ENCODE measurements at places on chromosomes 16 and 17. TPM values are rescaled to one million over a fixed set of nuclear protein-coding genes. Genes with fewer than 3 reads are reported as not detected.
A peak's percentile ranks its signal among the peaks of the same experiment; 100 is the strongest.

GRCh38 chr17:79024901-79025737 lies 1.1 kb downstream of the C1QTNF1 start:
- H3K27ac ChIP-seq: peak overlapping the region; percentile 29
- no peaks in the 10 kb centered on the region for H3K36me3 ChIP-seq
- H3K4me3 ChIP-seq: peak overlapping the region; percentile 47
- DNase-seq: no peak
- H3K27me3 ChIP-seq: no peaks in the 10 kb centered on the region

DNA sequence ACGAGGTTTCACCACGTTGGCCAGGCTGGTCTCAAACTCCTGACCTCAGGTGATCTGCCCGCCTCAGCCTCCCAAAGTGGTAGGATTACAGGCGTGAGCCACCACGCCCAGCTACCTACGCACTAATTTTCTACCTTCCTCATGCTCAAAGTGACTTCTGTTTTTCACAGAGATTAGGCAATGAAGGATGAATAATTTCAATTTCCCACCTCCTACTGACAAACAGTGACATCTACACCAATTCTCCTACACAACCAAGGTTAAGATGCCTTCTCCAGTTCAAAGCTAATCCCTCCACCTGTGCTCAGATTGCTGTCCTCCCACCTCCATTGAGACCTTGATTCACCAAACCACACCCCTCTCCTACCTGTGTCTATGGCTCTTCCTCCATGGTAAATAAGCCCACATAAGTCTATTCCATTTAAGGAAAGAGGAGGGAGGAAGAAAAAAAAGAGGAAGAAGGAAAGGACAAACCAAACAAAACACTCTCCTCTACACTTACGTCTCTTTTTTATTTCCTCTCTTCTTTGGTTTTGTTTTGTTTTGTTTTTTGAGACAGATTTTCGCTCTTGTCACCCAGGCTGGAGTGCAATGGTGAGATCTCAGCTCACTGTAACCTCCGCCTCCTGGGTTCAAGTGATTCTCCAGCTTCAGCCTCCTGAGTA lies 5.5 kb upstream of the MED11 start:
- no peaks in the 10 kb centered on the region for H3K27me3 ChIP-seq
- no peaks in the 10 kb centered on the region for H3K36me3 ChIP-seq
- no peak overlapping the region for H3K27ac ChIP-seq
- no peak for DNase-seq

DNA sequence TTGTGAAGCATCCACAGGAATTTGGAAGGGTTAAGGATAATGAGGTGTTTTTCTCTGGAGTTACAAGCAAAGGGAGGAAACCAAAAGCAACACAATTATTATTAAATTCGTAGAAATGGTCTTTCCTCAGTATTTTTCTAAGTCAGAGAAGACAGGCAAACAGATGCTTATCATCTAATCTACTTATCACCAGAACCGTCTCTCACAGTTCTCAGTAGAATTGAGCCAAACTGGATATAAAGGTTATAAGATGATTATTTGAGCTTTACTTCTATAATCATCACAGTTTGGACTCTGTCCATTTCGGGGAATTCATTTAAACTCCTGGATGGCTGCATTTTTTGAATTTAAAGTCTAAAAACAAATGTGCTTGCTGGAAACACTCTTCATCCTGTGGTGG lies 245.0 kb downstream of the KCNJ2 start:
- no peak overlapping the region for H3K4me3 ChIP-seq
- no peak for DNase-seq
- no peak overlapping the region for H3K27ac ChIP-seq
- H3K27me3 ChIP-seq: no peaks in the 10 kb centered on the region

DNA sequence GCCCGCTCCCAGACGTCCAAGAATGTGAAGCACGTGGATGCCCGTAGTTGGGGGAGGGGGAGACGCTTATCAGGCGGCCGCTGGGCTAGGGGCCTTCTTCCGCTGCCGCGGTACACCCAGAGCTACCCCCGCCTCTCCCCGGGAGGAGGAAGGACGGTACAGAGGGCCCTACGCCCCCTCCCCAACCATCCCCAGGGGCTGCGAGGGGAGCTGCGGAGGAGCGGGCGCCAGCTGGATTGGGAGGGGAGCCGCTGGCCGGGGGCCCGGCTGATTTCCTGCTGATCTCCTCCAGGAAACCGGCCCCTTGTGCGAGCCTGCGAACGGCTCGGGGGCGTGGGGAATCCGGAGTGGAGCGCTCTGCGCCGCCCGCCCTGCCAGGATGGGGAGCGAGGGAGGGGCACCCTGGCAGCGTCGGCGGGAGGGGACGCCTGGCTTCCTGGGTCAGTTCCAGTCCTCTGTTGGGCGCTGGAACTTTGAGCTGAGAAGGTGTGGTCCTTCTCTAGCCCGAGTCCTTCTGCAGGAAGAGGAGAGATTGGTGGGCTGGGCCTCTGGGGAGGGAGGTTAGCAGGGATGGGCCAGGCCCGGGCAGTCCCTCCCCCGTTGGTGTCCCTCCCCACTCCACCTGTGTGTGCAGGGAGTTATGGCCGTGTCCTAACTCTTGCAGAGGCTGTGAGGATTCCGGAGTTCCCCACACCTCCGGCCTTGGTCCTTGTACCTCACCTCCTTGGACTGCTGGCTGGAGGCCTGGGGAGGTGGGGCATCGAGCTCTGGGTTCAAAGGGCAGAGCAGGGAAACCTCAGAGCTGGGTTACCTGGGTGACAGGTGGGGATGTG lies 19.2 kb downstream of the GJD3 start:
- peaks cover 58% of the 10 kb centered on the region for H3K4me1 ChIP-seq
- DNase-seq: no peak
- no peaks in the 10 kb centered on the region for H3K36me3 ChIP-seq
- peak overlapping the region; percentile 54 for H3K4me3 ChIP-seq

DNA sequence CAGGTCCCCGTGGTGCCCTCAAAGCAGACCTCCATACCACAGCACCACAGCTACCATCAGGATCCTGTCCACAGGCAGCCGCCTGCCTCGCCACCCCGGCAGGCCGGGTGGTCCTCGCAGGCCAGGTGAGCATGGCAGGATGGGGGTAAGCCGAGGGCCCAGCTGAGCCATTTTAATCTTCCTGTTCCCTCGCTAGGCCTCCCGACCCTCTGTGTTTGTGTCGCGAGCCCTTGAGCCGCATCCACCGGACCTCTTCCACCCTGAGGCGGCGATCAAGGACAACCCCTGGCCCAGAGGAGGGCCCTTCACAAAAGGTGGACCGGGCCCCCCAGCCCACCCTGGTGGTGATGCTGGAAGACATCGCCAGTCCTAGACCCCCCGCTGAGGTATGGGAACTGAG lies 2.0 kb downstream of the PRR14 start:
- no peak for DNase-seq
- peaks cover 26% of the 10 kb centered on the region for H3K4me1 ChIP-seq
- H3K27ac ChIP-seq: no peak overlapping the region
- H3K27me3 ChIP-seq: no peaks in the 10 kb centered on the region
- H3K4me3 ChIP-seq: peak overlapping the region; percentile 97
- peaks cover 10% of the 10 kb centered on the region for H3K36me3 ChIP-seq

DNA sequence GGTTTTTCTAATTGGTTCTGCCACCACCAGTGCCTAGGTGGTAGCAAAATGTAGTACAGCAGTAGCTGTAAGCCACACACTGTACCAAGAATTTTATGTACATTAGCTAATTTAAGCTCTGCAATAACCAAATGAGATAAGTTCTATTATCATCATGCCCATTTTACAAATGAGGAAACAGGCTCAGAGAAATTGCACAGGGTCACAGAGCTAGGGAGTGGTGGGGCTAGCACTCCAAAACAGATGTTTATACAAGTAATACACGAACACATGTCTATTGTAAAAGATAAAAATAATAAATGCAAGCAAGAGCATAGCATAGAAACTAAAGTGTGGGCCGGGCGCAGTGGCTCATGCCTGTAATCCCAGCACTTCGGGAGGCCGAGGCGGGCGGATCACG lies 13.6 kb downstream of the RSAD1 start:
- no peaks in the 10 kb centered on the region for H3K27me3 ChIP-seq
- H3K4me3 ChIP-seq: no peak overlapping the region
- no peak for DNase-seq

GRCh38 chr16:9846362-9847099 lies 335.7 kb downstream of the GRIN2A start:
- H3K36me3 ChIP-seq: no peaks in the 10 kb centered on the region
- H3K27me3 ChIP-seq: no peaks in the 10 kb centered on the region
- DNase-seq: no peak
- no peak overlapping the region for H3K27ac ChIP-seq
- H3K4me3 ChIP-seq: no peak overlapping the region
- H3K4me1 ChIP-seq: peaks cover 7% of the 10 kb centered on the region

PRPF8 gene
- total RNA-seq: 386 TPM

GDPD3 gene
- total RNA-seq: 7.0 TPM

GRCh38 chr17:40598619-40599467 lies 33.6 kb upstream of the CCR7 start:
- H3K4me1 ChIP-seq: peaks cover 8% of the 10 kb centered on the region
- no peak overlapping the region for H3K4me3 ChIP-seq
- H3K36me3 ChIP-seq: no peaks in the 10 kb centered on the region

GRCh38 chr17:46163929-46164594 lies 29.2 kb downstream of the KANSL1 start:
- H3K4me1 ChIP-seq: peaks cover 5% of the 10 kb centered on the region
- no peak overlapping the region for H3K27ac ChIP-seq
- H3K36me3 ChIP-seq: peaks cover 2% of the 10 kb centered on the region
- H3K4me3 ChIP-seq: no peak overlapping the region
- H3K27me3 ChIP-seq: no peaks in the 10 kb centered on the region

PRR15L gene
- total RNA-seq: 0.34 TPM

DNA sequence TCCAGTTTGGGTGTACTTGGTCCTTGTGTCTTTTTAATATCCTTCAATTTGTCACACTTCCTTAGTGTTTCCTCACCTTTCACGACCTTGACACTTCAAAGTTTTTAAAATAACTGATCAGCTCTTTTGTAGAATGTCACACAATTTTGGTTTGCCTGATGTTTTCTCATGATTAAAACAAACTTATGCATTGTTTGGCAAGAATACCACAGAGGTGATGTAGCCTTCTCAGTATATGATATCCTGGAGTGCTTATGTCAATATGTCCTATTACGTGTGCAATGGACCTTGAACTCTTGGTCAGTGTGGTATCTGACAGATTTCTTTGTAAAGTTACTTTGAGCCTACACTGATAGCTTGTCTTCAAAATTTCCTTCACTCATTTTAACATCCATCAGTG lies 297.4 kb downstream of the CNTNAP4 start:
- no peaks in the 10 kb centered on the region for H3K27me3 ChIP-seq
- H3K36me3 ChIP-seq: no peaks in the 10 kb centered on the region
- H3K27ac ChIP-seq: no peak overlapping the region
- no peak overlapping the region for H3K4me3 ChIP-seq
- DNase-seq: no peak

GRCh38 chr17:10117581-10118001 lies 80.8 kb downstream of the GAS7 start:
- H3K27me3 ChIP-seq: no peaks in the 10 kb centered on the region
- no peaks in the 10 kb centered on the region for H3K36me3 ChIP-seq
- H3K27ac ChIP-seq: peak overlapping the region; percentile 40
- peaks cover 79% of the 10 kb centered on the region for H3K4me1 ChIP-seq
- H3K4me3 ChIP-seq: no peak overlapping the region

ZNF287 gene
- total RNA-seq: not detected

- H3K4me1 ChIP-seq: no peaks in the 10 kb centered on the region
- no peaks in the 10 kb centered on the region for H3K36me3 ChIP-seq
- DNase-seq: no peak
- no peaks in the 10 kb centered on the region for H3K27me3 ChIP-seq
- no peak overlapping the region for H3K27ac ChIP-seq
- H3K4me3 ChIP-seq: no peak overlapping the region
Measured at GRCh38 chr17:50311112-50311460, 34.8 kb upstream of the XYLT2 start.

CACNA1G gene
- 3.4 TPM for total RNA-seq

TRAF7 gene
- total RNA-seq: 160 TPM

GRCh38 chr17:30858556-30859250 lies 26.9 kb downstream of the ATAD5 start:
- no peak for DNase-seq
- no peaks in the 10 kb centered on the region for H3K27me3 ChIP-seq
- H3K4me1 ChIP-seq: no peaks in the 10 kb centered on the region
- no peak overlapping the region for H3K27ac ChIP-seq
- H3K36me3 ChIP-seq: peaks cover 19% of the 10 kb centered on the region

CXCL16 gene
- 44.8 TPM for total RNA-seq

Data from HCT116 (cell line).